ENCODE measurements at places on chromosomes 1 and 21.

GRCh38 chr1:41430582-41430981 is 53.9 kb downstream of the EDN2 start:
- DNase-seq, result no peak

GRCh38 chr21:38495696-38496095 is 2.6 kb downstream of the ERG start:
- DNase-seq, result no peak

- no peak for DNase-seq
Measured at GRCh38 chr1:202959276-202959620, 1.1 kb upstream of the ADIPOR1 start.

- DNase-seq, result no peak
Measured at GRCh38 chr1:2956576-2956975, 64.7 kb upstream of the ACTRT2 start.

DNA sequence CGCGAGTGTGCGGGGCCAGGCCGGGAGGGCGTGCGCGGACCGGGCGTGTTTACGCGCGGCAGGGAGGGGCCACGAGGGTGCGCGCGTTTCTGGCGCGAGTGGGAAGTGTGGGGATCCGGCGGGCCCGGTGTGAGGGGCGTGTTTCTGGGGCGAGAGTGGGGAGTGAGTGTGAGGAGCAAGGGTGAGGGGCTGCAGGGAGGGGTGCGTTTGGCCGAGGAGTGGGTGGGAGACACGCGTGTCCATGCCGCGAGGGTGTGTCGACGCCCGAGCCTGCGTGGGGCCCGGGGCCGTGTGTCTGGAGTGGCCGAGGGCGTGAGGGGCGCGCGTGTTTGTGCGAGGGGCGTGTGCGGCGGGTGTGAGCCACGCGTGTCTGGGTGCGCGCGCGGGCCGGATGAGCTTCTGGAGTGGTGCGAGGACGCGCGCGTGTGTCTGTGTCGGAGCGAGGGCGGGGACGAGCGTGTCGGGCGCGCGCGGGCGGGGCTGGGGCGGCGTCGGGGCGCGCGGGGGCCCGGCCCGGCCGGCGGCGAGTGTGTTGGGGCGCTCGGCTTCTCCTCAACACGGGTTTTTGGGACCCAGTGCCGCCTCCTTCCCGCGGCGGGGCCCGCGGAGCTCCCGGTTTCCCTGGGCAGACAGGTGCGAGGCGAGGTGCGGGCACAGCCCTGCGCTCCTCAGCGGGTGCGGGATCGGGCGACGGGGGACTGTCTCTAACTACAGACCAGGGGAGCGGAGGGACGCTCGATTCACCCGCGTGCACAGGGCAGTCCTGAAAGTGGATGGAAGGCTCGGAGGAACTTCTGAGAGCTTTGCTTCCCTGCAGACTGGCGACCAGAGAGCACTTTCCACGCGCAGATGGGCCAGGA is 65.8 kb upstream of the VAMP3 start:
- DNase-seq, result peak; percentile 17

DNA sequence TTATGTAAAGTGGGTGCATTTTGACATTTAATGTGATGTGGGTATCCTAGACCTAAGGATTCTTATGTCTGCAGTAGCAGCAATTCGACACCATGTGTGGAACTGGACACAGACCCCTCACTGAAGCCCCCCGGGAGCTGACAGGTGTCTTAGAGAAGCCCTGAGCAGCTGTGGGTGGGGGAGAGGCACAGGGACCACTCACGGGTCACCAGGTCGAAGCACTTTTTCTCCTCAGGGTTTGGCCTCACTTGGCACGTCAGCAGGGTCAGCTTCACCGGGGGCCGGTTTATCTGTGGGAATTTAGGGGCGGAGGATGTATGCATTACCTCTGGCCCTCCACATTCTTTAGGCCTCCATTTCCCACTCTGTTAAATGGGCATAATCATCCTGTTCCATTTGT is 14.0 kb upstream of the TCEA3 start:
- DNase-seq, result no peak

DNA sequence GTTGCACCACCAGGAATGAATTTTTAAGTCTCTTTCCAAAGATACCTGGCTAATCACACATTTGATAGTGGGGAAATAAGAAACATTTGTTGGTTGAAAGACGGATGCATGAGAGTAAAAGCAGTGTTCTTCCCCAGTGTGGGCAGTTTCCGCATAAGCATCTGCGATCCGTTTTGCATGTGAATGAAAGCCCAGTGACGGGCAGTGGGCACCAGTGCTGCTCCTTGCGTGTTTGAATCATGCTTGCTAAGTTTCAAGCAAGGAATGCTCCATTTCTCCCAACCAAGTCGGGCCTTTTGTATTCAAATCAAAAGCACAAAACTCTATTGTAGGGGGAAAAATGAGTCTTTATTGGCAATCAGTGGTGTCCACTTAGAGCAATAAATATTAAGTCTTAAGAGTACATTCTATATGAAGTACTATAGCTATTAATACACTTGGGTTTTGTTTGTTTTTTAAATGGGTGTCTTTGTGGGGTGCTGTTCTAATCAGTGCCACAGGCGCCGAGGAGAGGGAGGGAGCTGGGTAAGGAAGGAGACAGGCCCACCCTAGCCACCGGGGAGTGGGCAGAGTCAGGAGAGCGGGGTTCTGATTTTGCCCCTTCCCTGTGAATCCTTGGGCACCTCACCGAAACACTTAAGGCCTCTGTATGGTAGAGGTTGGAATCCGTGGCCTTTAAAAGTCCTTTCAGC is 750 bp upstream of the PTGFRN start:
- DNase-seq, result no peak

- peak; percentile 14 for DNase-seq
Measured at GRCh38 chr1:2148691-2149090, 45.9 kb downstream of the FAAP20 start.

GRCh38 chr1:118306851-118307250 is 121.8 kb upstream of the SPAG17 start:
- no peak for DNase-seq

- DNase-seq, result no peak
Measured at GRCh38 chr1:3535732-3536131, 75.6 kb downstream of the MEGF6 start.

DNA sequence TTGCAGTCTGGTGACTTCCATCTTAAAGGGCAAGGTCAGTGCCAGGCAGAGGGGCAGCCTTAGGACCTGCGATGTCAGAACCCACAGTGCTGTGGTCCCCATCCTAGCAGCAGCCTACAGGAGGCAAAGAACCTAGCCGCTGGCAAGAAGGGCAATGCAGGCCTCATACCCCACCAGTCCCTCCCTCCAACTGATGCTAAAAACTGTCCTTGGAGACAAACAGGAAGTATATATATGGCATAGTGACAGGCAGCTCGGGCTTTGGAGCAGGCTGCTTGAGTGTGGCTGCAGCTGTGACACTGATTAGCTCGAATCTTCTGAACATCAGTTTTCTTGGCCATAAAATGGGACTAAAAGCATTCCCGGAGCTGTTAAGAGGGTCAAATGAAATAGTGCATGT is 156.0 kb upstream of the VAMP3 start:
- no peak for DNase-seq

DNA sequence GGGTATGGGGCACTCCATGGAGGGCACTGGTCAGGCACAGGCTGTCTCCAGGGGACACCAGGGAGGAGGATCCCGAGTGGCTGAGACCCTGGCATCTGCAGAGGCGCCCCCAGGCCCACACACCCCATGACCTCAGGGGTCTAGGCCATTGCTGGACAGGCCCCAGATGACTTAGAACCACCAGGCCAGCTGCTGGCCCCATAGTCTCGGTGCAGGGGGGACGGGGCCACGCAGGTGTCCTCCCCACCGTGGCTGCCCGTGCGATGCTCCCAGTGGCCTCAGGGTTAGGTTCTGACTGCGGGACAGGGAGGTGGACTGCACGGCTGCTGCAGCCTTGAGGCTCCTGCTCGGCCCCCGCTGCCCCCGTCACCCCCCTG is 44.0 kb downstream of the MORN1 start:
- DNase-seq, result no peak

- no peak for DNase-seq
Measured at GRCh38 chr1:67280696-67281095, 27.0 kb upstream of the IL12RB2 start.

- DNase-seq, result no peak
Measured at GRCh38 chr1:209504571-209504970, 78.9 kb upstream of the CAMK1G start.

DNA sequence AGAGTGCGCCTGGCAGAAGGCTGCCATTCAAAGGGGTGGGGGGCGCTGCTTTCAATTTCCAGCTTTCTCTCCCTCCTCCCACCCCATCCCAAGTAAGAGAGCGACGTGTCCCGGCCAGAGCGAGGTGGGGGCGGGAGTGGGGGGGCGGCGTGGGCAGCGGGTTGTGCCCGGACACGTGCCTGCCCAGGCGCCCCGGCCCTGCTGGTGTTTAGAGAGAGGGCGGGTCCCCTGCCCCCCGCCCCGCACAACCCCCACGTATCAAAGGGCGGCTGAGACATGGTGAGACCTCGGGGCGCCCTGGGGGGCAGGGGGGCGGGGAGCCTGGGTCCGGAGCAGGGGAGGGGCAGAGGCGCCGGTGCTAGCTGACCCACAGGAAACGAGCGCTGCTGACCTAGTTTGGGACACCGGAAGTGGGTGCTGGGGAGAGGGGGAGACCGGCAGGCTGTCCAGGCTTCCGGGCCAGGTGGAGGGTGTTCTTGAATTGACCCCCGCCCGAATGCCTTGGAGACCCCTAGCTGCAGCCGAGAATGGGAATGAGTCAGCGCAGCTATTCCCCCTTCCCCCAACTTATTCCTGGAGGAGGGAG is 1.3 kb downstream of the ZBTB7B start:
- DNase-seq, result no peak

GRCh38 chr1:2983706-2984398 is 37.4 kb upstream of the ACTRT2 start:
- no peak for DNase-seq

- DNase-seq, result no peak
Measured at GRCh38 chr1:192119701-192120100, 38.6 kb upstream of the RGS18 start.

DNA sequence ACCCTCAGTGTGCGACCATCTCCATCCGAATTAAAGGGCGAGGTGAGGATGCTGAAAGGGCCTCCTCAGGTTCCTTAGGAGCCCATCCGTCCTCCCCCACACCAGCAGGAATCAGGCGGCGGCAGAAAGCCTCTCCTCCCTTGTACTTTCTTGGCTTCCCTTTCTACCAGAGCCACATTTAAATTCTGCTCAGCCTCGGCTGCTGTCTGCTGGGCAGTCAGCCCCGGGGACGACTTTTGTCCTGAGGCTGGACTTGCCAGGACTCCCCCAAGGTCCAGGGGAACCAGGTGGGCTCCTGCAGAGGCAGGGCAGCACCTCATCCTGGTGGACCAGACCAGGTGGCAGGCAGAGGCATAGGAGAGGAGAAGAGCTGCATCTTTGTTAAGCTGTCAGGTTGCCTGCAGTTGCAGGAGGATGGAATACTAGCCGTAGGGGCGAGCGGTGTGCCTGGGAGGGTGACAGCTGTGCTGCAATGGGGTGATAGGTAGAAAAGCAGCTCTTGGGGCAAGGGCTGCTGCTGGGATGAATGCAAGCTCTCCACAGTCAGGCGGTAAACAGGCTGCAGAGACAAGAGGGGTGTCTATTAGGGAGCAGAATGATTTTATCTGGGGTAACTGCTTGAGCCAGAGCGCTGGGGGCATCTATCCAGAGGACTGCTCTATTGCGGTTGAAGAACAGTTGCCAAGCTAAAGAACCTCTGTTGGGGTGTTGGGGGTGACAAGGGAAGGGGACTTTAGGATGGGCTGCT is 46.2 kb upstream of the WASF2 start:
- no peak for DNase-seq

GRCh38 chr1:32005522-32005921 is 8.1 kb upstream of the KHDRBS1 start:
- no peak for DNase-seq

GRCh38 chr1:203038217-203038741 is 12.0 kb downstream of the PPFIA4 start:
- DNase-seq, result no peak

- no peak for DNase-seq
Measured at GRCh38 chr21:42290505-42290904, 24.7 kb downstream of the TFF3 start.

GRCh38 chr1:22259551-22260282 is 116.8 kb upstream of the WNT4 start:
- DNase-seq, result no peak

- DNase-seq, result no peak
Measured at GRCh38 chr1:227753999-227754711, 18.9 kb downstream of the SNAP47 start.

DNA sequence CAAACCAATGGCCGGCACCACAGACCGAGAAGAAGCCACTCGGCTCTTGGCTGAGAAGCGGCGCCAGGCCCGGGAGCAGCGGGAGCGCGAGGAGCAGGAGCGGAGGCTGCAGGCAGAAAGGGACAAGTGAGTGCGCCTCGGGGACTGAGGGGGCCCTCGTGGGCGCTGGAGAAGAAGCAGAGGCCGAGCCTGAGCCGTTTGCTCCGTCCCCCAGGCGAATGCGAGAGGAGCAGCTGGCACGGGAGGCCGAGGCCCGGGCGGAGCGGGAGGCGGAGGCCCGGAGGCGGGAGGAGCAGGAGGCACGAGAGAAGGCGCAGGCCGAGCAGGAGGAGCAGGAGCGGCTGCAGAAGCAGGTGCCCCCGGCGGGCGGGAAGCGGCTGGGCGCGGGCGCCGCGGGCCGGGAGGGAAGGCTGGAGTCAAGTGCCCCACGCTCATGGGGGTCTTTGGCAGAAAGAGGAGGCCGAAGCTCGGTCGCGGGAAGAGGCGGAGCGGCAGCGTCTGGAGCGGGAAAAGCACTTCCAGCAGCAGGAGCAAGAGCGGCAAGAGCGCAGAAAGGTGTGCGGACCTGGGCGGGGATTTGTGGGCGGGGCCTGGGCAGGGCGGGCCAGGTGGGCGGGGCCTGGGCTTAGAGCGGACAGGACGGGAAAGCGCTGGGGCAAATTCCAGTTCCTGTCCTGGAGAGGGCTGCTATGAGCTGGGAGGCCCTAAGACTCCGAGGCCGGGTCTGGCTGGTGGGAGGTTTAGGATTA is 22.7 kb downstream of the MAP7D1 start:
- DNase-seq, result no peak

DNA sequence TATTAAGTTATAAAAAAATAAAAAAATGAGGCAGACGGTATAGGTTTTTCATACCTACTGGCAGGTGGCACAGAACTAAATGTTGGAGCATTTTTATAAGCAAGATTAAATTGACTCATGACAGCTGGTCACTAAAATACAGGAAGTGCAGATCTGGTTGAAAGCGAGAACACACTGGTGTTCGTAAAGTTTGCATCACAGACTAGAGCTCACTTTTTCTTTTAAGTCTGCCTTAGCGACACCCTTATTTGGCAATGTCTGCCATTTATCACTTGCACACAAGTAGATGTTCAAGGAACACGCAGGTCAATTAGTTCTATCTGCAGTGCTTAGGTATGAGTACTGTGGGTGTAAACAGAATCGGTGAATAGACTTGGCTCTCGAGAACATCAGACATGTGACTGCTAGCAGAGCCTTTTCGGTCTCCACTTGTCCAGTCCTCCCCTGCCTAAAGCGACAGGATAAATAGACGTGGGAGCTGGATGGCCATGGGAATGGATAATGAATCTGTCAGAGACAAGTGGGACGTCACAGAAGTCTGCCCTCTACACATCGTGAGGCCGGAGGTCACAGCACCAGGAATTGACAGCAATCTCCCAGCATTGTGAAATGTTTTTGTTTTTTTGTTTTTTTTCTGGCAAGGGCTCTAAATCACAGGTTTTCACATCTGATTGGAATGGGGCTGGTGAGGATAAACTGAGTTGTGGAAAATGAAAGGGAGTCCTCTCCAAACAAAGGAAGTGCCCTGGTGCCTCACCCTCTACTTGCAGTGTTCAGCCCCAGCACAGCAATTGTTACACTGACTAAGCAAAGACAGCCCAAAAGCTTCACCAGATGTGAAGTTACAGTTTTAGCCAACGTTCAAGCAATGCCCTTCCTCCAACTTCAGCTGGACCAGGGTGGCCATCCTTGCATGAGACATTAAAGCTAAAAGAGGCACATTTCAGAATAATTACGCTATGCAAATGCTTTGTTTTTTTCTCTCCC is 248.9 kb downstream of the NTNG1 start:
- DNase-seq, result no peak

GRCh38 chr1:107748531-107748930 is 216.4 kb downstream of the VAV3 start:
- DNase-seq, result no peak

All from stimulated activated naive CD4-positive, alpha-beta T cell treated with Interleukin-2 at 50 U/mL for 16 hours (primary cell).